ENCODE measurements at places on chromosomes 3 and 15.
A peak's percentile ranks its signal among the peaks of the same experiment; 100 is the strongest.

- peak overlapping the region; percentile 72 for H3K4me3 ChIP-seq
- no peak for DNase-seq
- H3K27me3 ChIP-seq, result no peaks in the 10 kb centered on the region
- H3K36me3 ChIP-seq, result no peaks in the 10 kb centered on the region
These were observed 762 bp upstream of the ARL6 start for GRCh38 chr3:97763586-97764406.

DNA sequence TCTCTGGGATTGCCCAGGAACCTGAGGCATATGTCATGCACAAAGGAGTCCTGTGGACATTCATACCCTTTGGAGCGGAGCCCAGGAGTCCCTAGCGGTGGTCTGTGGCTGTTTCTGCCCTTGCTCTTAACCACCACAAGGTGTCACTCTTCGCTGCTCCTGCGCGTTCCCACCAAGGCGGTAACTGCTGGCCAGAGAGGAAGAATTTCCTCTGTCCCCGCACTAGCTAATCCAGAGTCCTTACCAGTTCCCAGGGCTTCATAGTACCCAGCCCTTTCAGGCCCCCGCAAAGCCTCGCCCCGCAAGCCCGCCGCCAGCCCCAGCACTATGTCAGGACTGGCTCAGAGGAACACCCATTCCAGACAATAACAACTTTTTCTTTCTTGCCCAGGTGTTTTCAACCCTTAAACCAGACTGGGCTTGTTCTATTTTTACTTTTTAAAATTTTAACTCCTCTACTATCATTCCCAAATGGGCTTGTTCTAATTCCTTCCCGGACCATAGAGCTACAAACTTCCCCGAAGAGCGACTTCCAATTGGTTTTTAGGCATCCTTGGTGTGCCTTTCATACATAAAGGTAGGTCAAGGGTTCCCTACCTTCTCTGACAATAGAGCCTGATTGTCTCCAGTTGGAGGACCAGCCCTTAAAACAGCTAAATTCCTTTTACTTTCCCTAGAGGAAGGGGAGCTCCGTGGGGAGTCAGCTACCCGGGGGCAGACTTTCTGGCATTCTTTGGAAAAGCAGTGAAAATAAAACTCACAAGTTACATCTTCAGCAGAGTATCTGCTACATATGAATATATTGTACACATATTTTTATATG, 31.8 kb upstream of the ZNF774 start:
- peaks cover 10% of the 10 kb centered on the region for H3K4me1 ChIP-seq
- H3K4me3 ChIP-seq, result peak overlapping the region; percentile 38
- peak overlapping the region; percentile 44 for H3K27ac ChIP-seq
- DNase-seq, result peak; percentile 93

DNA sequence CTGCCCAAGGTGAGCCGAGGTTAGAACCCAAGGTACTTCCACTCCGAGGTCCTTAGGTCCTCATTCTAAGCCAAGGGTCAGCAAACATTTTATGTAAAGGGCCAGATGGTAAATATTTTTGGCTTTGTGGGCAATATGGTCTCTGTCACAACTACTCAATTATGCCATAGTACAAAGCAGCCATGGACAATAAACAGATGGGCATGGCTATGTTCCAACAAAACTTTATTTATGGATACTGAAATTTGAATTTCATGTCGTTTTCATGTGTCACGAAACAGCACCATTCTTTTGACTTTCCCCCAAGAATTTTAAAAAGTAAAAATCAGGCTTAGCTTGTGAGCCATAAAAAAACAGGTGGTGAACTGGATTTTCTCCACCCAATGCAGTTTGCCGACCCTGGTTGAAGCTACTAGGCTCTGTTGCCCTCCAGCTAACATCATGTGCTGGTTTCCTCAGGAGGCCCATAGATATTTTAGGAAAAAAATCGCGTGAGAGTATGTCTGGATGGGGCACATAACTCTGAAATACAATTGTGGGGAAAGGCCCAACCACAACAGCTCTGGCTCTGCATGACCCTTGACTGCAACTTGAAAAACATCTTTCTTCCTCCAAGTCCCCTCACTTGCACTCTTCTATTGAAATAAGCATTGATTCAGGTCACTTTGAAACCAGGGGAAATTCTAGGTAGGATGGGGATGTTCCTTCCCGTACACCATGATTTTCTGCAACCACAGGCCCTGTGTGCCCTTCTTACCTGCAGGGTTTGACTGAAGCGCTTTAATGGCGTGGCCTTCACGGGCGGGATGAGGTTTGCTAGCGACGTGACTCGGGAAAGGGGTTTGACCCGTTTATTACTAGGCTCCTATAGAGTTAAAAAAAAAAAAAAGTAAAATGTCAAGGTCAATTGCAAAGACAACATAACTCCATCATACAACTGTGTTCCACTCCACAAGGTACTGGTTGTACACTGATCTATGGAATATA, 28.5 kb downstream of the ARHGEF3 start:
- no peak for DNase-seq
- no peaks in the 10 kb centered on the region for H3K27me3 ChIP-seq
- no peak overlapping the region for H3K27ac ChIP-seq
- no peaks in the 10 kb centered on the region for H3K36me3 ChIP-seq
- no peak overlapping the region for H3K4me3 ChIP-seq
- H3K4me1 ChIP-seq, result no peaks in the 10 kb centered on the region

DNA sequence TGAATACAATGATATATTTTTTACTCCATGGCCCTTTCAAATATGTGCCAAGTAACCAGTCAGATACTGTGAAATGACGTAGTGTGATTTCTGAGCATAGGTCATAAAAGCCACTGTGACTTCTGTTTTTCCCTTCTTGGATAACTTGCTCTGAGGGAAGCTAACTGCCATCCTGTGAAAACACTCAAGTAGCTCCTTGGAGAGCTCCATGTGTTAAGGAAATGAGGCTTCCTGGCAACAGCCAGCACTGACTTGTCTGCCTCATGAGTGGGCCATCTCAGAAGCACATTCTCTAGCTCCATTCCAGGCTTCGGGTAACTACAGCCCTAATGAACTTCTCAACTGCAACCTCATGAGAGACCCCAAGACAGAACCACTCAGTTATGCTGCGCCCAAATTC, 9.5 kb upstream of the CCDC80 start:
- H3K27me3 ChIP-seq, result no peaks in the 10 kb centered on the region
- no peaks in the 10 kb centered on the region for H3K36me3 ChIP-seq

DNA sequence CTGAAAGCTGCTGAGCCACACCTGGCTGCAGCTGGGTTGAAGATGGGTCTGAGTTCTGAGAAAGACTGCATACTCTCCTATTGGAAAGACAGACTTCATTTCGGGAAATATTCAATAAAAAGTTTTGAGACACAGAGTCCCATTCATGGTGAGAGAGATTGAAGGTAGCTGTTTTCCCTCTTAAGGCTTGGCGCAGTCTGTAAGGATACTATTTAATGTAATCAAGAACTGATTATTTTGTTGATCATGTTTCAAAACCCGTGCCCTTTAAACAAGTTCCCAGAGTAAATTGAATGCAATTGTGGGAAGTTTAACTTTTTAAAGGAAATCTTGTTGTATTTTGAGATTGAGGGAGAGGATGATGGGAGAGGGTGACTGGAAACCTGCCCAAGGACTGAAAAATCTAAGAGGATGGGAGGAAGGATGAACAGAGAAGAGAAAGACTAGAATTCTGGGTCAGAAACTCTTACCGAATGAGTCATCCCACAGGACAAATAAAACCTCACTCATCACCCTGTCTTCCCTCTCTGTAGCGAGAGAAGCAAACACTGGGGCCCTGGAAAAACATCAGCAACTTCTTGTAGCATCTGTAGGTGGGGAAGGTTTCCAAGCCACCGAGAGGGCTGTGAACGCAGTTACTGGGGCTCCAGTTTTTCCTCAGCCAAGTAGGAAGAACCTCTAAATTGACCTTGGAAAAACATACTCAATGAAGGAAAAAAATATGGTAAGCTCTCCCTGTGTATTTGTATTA, 193.2 kb upstream of the TPRG1 start:
- no peak overlapping the region for H3K27ac ChIP-seq
- peaks cover 9% of the 10 kb centered on the region for H3K4me1 ChIP-seq
- no peaks in the 10 kb centered on the region for H3K36me3 ChIP-seq
- no peak overlapping the region for H3K4me3 ChIP-seq
- no peaks in the 10 kb centered on the region for H3K27me3 ChIP-seq

- DNase-seq, result no peak
- no peak overlapping the region for H3K27ac ChIP-seq
- H3K36me3 ChIP-seq, result no peaks in the 10 kb centered on the region
- no peak overlapping the region for H3K4me3 ChIP-seq
- no peaks in the 10 kb centered on the region for H3K27me3 ChIP-seq
These were observed 162.4 kb upstream of the LRTM1 start for GRCh38 chr3:55090291-55090690.

- no peak overlapping the region for H3K4me3 ChIP-seq
- no peak for DNase-seq
- H3K27ac ChIP-seq, result no peak overlapping the region
- H3K27me3 ChIP-seq, result no peaks in the 10 kb centered on the region
- no peaks in the 10 kb centered on the region for H3K4me1 ChIP-seq
These were observed 124.5 kb downstream of the TLE3 start for GRCh38 chr15:69973102-69973714.

DNA sequence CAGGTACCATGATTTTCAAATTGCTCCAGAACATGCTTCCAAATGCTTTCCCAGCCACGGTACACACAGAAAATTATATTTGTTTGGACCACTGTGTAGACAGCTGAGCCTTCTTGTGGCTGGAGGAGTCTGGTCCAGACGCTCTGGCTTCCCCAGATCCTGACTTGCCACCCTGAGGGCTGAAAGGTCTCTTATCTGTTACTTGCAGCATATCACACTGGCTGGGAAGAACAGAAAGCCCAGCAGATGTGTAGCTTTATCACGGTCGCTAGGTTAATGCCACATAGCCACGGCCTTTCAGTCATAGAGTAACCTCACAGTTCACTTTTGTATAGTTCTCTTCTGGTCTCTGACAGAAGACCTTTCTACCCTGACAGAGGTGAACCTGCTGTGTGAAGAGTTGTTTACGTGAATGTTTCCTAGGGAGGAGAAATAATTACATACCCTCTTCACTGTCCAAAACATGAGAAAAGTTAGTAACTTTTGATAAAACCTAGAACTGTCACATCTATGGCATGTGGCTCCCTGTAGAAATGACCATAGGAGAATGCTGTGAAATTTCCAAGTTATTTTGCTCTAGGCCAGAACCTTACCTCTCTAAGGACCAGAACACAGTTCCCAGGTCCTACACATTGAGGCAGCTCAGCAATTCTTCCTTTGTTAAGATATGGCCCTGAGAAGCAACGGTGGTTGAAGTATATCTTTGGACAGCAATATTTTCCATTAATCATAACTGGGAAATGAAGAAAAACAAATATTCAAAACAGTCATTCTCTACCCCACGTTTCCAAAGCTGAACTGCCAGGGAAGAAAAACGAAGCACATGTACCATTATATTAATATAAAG, 15.8 kb upstream of the STIMATE start:
- no peak overlapping the region for H3K4me3 ChIP-seq
- H3K27ac ChIP-seq, result no peak overlapping the region
- no peaks in the 10 kb centered on the region for H3K27me3 ChIP-seq
- no peaks in the 10 kb centered on the region for H3K4me1 ChIP-seq
- DNase-seq, result no peak

DNA sequence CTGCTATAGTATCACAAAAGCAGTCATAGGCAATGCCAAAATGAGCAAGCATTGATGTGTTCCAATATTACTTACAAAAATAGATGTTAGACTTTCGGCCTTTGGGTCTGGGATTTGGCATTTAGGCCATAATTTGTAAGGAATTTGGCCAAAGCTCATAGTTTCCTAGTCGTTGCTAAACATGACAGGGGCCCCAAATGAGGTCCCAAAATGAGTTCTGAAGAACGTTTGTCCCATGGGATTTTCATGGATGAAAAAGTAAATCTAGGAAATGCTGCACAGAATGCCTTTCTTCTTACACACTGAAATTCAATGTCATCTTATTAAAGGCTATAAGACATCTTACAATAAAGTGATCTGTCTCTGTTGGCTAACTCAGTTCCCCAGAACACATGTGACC, 456.0 kb downstream of the CNTN4 start:
- DNase-seq, result no peak
- no peaks in the 10 kb centered on the region for H3K36me3 ChIP-seq
- no peak overlapping the region for H3K27ac ChIP-seq
- H3K4me3 ChIP-seq, result no peak overlapping the region

GRCh38 chr3:39657775-39658174, 151.6 kb upstream of the MYRIP start:
- DNase-seq, result no peak
- H3K4me1 ChIP-seq, result no peaks in the 10 kb centered on the region
- H3K27me3 ChIP-seq, result no peaks in the 10 kb centered on the region
- H3K4me3 ChIP-seq, result no peak overlapping the region

DNA sequence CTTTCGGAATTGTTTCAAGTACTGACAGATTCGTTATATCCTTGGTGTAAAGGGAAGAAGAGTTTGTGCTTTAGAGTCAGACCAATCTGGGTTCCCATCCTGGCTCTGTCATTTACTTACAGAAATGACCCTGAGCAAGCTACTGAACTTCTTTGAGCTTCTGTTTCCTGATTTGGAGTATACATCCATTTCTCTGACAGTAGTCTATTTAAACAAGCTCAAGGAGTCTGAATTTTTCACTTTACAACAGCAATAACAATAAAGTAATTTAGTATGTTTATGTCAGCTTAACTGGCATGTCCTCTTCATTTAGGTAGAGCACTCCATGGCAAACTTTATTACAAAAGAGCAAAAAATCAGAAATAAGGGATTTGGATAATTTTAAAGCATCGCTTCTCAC, 27.8 kb downstream of the FAM98B start:
- DNase-seq, result no peak
- H3K27me3 ChIP-seq, result no peaks in the 10 kb centered on the region
- H3K4me1 ChIP-seq, result no peaks in the 10 kb centered on the region
- peaks cover 10% of the 10 kb centered on the region for H3K36me3 ChIP-seq
- H3K27ac ChIP-seq, result no peak overlapping the region

GRCh38 chr3:106473576-106474475, 605.0 kb upstream of the CBLB start:
- no peak overlapping the region for H3K4me3 ChIP-seq
- H3K4me1 ChIP-seq, result no peaks in the 10 kb centered on the region
- H3K27ac ChIP-seq, result no peak overlapping the region
- no peaks in the 10 kb centered on the region for H3K27me3 ChIP-seq
- H3K36me3 ChIP-seq, result no peaks in the 10 kb centered on the region
- DNase-seq, result no peak

- DNase-seq, result no peak
- H3K4me3 ChIP-seq, result no peak overlapping the region
- H3K27ac ChIP-seq, result peak overlapping the region; percentile 68
- no peaks in the 10 kb centered on the region for H3K4me1 ChIP-seq
These were observed 146.9 kb downstream of the BBX start for GRCh38 chr3:107669669-107670068.
